Stimulated activated CD4-positive, alpha-beta T cell treated with anti-CD3 and anti-CD28 coated beads, TNF-alpha, amount 100 ng/mL, for 1 hour (primary cell): ENCODE measurements at places on chromosomes 11 and 22.

DNA sequence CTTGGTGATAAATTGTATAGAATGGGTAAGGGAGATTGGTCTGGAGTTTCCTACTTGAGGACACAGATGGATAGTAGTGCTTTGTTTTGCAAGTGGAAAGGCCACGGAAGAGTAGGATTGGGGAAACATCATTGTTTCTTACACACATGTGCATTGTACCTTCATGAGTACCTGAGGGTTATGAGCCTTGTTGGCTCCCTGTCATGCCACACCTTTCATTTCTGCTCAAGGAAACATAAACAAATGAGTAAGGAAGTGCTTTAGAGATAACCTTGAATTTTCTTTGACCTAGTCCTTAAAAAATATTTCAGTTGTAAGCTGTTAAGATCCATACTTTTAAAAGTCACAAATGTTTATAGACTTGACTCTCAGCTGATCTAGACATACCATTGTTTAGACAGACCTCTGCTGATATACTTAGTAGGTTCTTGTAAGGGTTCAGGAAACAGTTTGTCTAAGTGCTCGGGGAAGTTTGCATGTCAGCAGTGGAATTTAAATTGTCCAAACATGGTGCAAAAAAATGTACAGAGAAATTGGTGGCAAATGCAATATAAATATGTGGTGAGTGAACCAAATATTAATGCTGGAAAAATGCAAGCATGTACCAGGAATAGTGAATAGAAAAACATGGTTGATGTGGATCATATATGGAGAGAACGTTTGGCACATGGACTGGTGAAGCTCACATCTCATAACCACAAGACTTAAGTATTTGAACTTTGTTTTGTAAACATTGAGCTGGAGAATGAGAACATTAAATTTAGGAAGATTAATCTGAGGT is 40.9 kb downstream of the GAS2 start:
- no peak for DNase-seq

GRCh38 chr11:130166457-130166784 is 6.8 kb downstream of the ST14 start:
- no peak for DNase-seq

- no peak for DNase-seq
Observed at GRCh38 chr11:79481795-79482194, 41.0 kb upstream of the TENM4 start.

- no peak for DNase-seq
Observed at GRCh38 chr11:68940651-68941323, 37.1 kb downstream of the IGHMBP2 start.

- no peak for DNase-seq
Observed at GRCh38 chr11:64864473-64865285, 13.7 kb downstream of the EHD1 start.

GRCh38 chr11:120432056-120433018 is 79.2 kb upstream of the GRIK4 start:
- DNase-seq = no peak

DNA sequence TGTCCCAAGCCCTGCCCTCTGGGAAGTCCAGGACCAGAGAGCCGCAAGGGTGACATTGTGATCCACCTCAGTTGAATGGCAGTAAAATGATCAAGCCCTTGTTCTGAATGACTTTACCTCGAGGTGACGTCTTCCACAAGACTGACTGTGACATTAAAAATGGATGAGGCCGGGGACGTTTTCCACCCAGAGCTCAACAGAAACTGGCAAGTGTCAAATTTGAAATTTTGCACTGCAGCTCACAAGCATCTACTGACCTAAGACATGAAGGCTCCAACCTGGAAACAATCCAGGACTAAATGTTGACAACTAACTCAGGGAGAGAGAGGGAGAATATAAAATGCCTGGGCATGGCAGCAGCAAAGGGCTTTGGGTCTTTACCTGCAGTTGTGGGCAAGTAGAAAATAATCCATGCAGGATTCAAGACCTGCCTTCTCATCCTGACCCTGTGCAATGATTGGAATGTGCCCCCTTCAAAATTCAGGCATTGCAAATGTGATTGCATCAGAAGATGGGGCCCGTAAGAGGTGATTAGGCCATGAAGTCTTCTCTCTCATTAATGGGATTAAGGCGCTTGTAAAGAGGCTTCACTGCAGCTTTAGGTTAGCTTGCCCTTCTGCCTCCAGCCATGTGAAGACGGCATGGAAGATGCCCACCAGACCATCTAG is 33.6 kb upstream of the CLMP start:
- DNase-seq = no peak

DNA sequence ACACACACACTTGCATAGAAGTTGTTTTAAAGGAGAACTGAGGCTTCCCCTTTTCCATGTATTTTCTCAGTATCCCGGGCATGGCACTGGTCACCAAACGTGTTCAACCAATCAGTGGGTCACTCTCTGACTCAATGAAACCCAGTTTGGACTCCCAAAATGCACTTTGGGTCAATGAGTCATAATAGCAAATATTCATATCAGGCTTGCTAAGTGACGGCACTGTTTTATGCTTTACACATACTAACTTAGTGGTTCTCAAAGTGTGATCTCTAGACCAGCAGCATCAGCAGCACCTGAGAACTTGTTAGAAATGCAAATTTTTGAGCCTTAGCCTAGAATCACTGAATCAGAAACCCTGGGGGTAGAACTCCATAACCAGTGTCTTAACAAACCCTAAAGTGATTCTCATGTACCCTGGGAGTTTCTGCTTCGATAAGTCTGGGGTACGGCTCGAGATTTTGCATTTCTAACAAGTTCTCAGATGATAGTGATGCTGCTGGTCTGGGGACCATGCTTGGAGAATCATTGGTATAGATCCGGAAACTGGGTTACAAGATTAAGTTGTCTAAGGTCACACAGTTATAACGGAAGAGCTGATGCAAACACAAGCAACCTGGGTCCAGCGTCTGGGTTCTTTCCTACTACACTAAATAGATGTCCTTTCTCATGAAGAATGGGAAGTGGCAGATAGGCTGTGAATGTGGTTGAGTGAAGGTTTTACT is 35.6 kb downstream of the ETS1 start:
- DNase-seq = no peak

- DNase-seq = no peak
Observed at GRCh38 chr22:33896575-33897447, 23.5 kb downstream of the LARGE1 start.

- DNase-seq = no peak
Observed at GRCh38 chr11:24754406-24754805, 257.6 kb downstream of the LUZP2 start.

DNA sequence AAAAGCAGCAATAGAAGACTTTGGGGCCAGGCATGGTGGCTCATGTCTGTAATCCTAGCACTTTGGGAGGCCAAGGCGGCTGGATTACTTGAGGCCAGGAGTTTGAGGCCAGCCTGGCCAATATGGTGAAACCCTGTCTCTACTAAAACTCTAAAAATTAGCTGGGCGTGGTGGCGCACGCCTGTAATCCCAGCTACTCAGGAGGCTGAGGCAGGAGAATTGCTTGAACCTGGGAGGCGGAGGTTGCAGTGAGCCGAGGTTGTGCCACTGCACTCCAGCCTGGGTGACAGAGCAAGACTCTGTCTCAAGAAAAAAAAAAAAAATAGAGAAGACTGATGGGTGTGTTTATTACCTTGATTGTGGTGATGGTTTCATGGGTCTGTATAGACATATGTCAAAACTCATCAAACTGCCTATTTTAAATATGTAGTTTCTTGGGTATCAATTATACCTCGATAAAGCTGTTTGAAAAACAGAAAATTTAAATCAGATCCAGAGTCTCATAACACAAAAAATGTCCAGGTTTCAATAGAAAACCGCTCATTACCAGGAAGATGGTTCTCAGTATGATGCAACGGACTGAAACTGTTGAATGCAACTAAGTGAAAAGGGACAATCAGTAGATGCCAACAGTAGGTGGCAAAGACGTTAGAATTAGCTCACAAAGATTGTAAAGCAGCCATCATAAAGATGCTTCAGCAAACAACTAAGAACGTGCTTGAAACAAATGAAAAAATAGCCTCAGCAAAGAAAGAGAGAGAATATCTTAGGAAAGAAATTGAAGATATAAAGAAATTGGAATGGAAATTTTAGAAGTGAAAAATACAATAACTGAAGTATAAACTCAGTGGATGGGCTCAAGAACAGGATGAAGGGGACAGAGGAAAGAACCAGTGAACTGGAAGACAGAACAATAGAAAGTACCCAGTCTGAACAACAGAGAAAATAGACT is 33.1 kb upstream of the SEPTIN5 start:
- DNase-seq = no peak

- no peak for DNase-seq
Observed at GRCh38 chr11:34996958-34997357, 80.5 kb downstream of the PDHX start.

- DNase-seq = no peak
Observed at GRCh38 chr22:43256976-43257545, 70.1 kb upstream of the TTLL12 start.

DNA sequence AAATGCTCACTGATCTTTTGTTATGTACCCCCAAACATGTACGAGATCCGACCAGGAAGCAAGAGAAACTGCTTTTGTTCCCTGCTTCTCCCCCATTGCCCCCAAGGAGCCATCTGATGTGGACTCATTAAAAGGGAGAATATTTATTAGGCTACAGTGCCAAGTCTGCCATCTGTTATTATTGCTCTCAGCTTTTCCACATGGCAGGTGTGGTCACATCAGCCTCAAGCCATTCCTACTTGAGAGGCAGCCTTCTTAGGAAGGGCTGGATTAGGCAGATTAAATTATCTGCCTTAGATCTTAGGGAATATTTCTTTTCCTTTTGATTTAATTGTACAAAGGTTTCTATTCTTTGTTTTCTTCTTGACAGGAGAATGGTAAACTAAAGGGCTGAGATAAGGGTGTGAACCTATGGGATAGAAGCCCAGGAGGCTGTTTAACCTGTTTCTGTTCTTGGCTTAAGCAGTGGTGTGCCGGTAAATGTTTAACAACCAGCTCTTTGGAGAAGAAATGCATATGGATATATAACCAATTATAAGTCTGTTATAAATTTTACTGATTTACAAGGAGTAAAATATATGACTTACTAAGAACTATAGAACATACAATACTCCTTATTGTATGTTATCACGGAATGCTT is 88.8 kb downstream of the PDHX start:
- DNase-seq = no peak

GRCh38 chr11:68342459-68343158 is 30.2 kb downstream of the LRP5 start:
- DNase-seq = no peak

GRCh38 chr11:109526931-109527330 is 104.9 kb downstream of the C11orf87 start:
- no peak for DNase-seq

DNA sequence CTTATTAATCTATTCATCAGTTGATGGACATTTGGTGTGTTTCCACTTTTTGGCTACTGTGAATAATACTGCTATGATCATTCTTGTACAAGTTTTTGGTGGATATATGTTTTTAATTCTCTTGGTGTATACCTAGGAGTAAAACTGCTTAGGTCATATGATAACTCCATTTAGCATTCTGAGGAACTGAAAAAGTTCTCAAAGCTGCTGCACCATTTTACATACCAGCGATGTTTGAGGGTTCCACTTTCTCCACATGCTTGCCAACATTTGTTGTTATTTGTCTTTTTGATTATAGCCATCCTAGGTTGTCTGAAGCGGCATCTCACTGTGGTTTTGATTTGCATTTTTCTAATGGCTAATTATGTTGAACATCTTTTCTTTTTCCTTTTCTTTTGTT is 4.1 kb upstream of the ACER3 start:
- no peak for DNase-seq

DNA sequence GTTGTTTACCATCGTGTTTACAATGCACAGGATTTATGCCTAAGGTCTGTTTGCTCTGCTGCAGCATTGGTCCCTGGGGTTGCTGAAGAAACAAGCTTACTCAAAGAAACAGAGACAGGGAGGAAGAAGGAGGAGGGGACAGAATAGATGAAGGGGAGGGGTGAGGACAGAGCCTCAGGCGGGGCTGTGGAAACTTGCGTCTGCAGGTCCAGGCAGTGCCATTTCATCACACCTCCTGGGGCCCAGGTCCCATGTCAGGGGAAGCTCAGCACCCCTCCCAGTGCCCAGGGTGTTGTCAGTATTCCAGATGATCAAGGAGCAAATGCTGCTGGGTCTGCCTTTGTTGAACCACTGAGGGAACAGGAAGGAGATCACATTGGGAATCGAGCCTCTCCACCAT is 1406.8 kb downstream of the TBC1D22A start:
- no peak for DNase-seq

- DNase-seq = no peak
Observed at GRCh38 chr22:38208551-38208968, 6.8 kb downstream of the MAFF start.

- no peak for DNase-seq
Observed at GRCh38 chr11:15720460-15720859, 605.7 kb downstream of the INSC start.

DNA sequence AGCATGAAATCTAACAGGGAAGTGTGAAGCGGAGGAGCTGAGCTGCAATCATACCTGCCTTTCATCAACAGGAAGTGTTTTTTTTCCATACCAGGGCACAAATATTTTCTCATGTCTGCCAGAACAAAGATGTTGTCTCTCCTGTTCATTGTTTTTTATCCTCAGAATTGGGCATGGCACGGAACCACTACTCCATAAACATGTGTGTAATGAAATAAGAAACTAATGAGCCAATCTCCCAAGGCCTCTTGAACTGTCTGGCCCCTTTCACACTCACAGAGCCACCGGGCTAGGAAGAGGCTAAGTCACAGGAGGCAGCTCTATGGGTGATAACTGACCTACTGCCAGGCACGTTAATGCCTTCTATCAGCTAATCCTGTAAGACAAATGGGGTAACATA is 124.4 kb downstream of the ETS1 start:
- DNase-seq = no peak

DNA sequence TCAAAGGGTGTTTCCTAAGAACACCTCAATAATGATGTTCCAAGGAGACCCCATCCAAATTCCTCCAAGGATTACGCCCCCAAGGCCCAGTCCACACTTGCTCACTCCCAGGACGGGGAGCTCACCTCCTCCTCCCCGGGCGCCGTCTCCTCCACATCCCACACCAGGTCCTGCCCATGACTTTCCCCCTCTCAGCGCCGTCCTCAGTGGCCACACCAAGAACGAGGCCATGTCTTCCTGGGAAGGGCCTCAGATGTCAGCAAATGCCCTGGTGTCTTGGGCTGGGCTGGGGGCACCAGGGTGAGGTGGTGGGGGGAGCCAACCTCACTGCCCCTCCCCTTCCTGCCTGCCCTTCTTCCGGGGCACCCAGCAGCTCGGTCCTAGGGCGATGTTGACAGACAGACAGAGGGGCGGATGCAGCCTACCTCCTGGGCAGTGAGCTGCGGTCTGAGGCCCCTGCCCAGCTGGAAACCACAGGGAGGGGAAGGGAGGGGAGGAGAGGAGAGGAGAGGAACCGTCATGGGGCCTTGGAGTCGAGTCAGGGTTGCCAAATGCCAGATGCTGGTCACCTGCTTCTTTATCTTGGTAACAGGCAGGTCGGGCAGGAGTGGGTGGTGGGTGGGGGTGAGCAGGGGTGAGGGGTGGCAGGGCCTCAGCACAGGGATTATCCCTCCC is at the start of the genes C11orf21 and TSPAN32:
C11orf21 (minus strand) TSS at position 288 of the 675 bp plus-strand sequence; CDS start at position 178, 110 bp downstream.
TSPAN32 (plus strand) TSS at position 383 of the 675 bp plus-strand sequence; CDS start at position 520, 137 bp downstream.
- peak; percentile 27 for DNase-seq
